ENCODE measurements at places on chromosomes 11 and 22.

- DNase-seq, result no peak
These were observed 234.0 kb downstream of the ST3GAL4 start for GRCh38 chr11:126589492-126589803.

- DNase-seq, result no peak
These were observed 179.0 kb downstream of the CHST1 start for GRCh38 chr11:45486461-45486860.

GRCh38 chr22:43633631-43634285 is 178.3 kb downstream of the EFCAB6 start:
- no peak for DNase-seq

GRCh38 chr22:33781411-33781810 is 138.9 kb downstream of the LARGE1 start:
- DNase-seq, result no peak

DNA sequence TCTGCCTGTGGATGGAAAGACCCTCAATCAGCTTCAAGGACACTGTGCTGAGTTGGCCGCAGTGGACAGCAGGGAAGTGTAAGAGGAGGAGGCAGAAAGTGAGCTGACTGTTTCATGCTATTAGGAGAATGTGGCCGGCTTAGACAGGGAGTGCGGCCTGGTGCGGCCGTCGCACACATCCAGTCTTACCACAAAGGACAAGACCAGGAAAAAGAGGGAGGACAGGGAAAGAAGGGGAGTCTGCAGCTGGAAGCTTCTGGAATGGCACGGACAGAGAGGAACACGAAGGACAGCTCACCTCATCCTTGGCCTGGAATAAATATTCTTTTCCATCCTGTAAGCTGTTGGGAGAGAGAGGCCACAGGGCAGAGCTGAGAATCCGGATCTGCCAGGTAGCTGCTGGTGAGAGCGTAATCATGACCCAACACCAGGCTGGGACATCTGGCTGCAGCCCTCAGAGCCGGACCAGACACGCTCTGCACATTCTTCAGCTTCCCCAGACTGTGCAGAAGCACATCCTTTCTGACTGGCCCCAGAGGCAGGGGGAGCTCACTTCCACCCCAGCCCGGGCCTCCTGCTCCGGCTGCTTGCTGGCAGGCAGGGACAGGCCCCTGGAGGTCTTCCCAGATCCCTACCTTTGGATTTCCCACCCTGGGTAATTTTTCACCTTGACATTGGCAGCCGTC is 8.6 kb upstream of the RBM4B start:
- DNase-seq, result no peak

- no peak for DNase-seq
These were observed 46.1 kb downstream of the PISD start for GRCh38 chr22:31615940-31616314.

DNA sequence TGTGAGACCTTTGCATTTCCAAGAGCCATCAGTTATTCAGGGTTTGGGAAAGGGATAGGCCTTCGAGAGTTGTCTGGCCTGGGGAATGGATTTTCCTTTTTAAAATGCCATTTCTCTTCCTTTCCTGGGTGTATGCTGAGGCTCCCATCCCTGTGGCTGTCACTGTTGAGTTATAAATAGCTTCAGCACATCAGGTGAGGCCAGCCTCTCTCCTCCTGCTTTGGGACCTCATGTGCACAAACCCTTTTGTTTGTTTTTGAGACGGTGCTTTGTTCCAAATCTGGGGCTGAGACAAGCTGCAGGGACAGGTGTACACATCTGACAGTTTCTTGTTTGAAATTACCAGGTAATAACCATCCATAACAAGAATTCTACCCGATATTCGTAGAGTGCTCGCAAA is 1.3 kb downstream of the TEF start:
- no peak for DNase-seq

All from HEK293T (cell line).